ENCODE measurements at places on chromosomes 12 and 14.

GRCh38 chr12:73181244-73181643 is 909.1 kb downstream of the TRHDE start:
- H3K4me1 ChIP-seq, result no peaks in the 10 kb centered on the region
- H3K4me3 ChIP-seq, result no peak overlapping the region
- no peak overlapping the region for H3K27ac ChIP-seq
- no peaks in the 10 kb centered on the region for H3K27me3 ChIP-seq
- H3K36me3 ChIP-seq, result no peaks in the 10 kb centered on the region
- DNase-seq, result no peak

DNA sequence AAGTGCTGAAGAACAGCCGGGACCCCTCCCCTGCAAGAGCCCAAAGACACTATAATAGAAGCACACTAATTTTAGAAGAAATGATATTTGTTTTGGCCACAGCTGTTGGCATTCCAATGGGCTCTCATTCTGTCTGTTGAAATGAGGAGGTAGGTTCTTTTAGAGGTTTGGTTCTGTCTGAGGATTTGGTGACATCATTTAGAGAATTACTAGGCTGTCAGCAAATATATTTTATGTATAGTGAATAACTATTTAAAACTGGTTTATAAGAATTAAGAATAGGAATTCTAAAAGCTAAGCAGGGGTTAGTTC is 200.7 kb upstream of the SLC38A2 start:
- H3K27me3 ChIP-seq, result no peaks in the 10 kb centered on the region
- peaks cover 3% of the 10 kb centered on the region for H3K4me1 ChIP-seq
- no peak overlapping the region for H3K27ac ChIP-seq
- DNase-seq, result no peak
- no peak overlapping the region for H3K4me3 ChIP-seq
- peaks cover 4% of the 10 kb centered on the region for H3K36me3 ChIP-seq

DNA sequence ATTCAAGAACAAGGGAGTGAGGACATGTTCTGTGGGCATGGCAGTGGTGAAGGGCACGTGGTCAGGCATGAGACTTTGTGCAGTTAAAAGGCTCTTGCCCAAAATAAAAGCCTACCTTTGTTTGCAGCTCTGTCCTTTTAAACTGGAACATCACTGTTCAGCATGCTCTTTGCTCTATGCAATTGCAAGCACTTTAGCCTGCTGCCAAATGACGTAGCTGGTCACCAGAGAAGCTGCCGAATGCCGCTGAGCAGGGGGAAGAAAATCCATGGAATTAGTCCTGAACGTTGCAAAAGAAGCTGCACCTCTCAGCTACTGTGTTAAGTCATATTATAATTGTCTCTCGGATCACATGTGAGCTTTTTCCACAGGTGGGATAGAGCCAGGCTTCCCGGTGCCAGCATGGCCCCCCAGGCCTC is 176.3 kb upstream of the DIO2 start:
- no peaks in the 10 kb centered on the region for H3K27me3 ChIP-seq
- no peak overlapping the region for H3K27ac ChIP-seq
- no peak for DNase-seq
- no peaks in the 10 kb centered on the region for H3K4me1 ChIP-seq
- no peaks in the 10 kb centered on the region for H3K36me3 ChIP-seq

DNA sequence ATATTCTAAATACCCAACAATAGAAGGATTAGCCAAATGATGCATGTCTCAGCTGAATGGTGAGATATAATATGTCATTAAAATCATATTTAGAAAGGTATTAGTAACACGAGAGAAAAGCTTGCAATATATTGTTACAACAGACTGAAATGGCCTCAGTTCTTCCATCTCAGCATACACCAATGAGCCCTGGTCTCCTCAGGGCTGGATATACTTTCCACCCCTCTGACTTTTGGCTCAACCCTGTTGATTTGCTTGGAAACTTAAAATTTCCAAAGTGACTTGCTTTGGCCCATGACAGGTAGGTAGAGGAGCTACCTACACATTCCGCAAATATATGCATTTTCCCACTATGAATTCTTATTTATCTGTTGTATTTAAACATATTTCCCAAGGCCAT is 908.1 kb upstream of the TMEM132C start:
- no peak overlapping the region for H3K27ac ChIP-seq
- no peaks in the 10 kb centered on the region for H3K36me3 ChIP-seq
- no peaks in the 10 kb centered on the region for H3K27me3 ChIP-seq

DNA sequence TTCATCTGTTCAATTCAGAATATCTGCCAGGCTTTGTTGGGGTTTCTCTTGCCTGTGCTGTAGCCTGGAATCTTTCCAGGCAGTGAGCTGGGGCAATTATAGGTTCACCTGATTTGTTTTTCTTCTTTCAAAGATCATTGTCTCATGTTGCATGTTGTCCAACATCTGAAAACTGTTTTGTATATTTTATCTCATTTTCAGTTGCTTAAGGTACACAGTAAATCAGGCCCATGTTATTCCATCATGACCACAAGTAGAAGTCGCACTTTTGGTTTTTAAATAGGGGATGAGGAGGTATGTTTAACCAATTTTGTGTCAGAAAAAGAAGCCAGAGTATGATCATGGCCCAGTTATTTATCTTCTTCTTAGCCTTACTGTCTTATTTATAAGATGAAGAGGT is 24.9 kb upstream of the FUT8 start:
- DNase-seq, result no peak
- no peak overlapping the region for H3K27ac ChIP-seq
- no peak overlapping the region for H3K4me3 ChIP-seq
- H3K4me1 ChIP-seq, result peaks cover 6% of the 10 kb centered on the region

DNA sequence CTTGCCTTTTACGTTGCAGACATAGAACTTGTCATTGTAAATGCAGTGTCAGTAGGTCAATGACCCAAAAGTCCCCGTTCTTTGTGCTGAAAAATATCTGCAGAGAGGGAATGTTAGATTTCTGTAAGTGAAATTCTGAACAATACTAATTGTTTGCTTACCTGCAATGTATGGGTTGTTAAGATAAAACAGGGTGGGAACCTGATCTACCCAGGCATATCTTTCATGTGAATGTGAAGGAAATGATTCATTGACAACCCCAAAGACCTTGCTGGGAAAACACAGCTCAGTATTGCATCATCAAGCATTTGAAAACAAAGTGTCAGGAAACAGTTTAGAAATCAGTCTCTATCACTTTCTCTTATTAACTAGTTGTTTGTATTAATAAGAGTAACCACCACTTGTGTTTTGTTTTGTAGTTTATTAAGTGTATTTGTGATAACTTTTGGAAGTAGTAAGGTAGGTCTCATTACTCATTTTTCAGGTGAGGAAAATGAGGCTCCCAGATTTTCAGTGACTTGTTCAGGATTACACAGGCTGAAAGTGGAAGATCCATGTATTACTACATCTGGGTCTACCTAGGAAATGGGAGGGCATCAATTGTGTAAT is 57.9 kb upstream of the SLC38A2 start:
- peaks cover 12% of the 10 kb centered on the region for H3K36me3 ChIP-seq
- H3K27ac ChIP-seq, result peak overlapping the region; percentile 89
- no peaks in the 10 kb centered on the region for H3K27me3 ChIP-seq
- no peak for DNase-seq

DNA sequence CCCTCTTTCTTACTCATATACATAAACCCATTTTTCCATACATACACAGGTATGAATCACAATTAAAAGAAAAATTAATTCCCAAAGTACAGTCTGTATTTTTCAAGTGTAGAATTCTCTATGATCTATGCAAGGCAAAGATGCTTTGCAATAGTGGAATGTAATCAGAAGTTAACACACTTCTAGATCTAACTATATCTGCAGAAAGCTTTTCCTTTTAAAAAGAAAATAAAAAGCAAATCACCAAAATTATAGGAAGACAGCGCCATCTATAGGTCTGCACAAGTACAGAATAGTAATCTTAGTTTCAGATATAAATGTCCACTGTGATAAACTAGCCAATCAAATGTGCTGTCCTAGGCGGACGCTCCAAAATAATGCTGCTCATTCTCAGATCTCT is 22.0 kb downstream of the SLC25A21 start:
- H3K36me3 ChIP-seq, result no peaks in the 10 kb centered on the region
- H3K27me3 ChIP-seq, result no peaks in the 10 kb centered on the region
- H3K4me3 ChIP-seq, result no peak overlapping the region

- no peak overlapping the region for H3K4me3 ChIP-seq
- H3K27me3 ChIP-seq, result no peaks in the 10 kb centered on the region
- H3K36me3 ChIP-seq, result peaks cover 32% of the 10 kb centered on the region
- no peak for DNase-seq
These were observed 22.4 kb downstream of the TM7SF3 start for GRCh38 chr12:26991826-26992225.

- no peak for DNase-seq
- H3K36me3 ChIP-seq, result no peaks in the 10 kb centered on the region
- no peaks in the 10 kb centered on the region for H3K4me1 ChIP-seq
- no peaks in the 10 kb centered on the region for H3K27me3 ChIP-seq
These were observed 244.2 kb downstream of the KSR2 start for GRCh38 chr12:117724543-117724942.

GRCh38 chr12:40002178-40003169 is 103.4 kb downstream of the SLC2A13 start:
- no peaks in the 10 kb centered on the region for H3K4me1 ChIP-seq
- DNase-seq, result no peak
- no peaks in the 10 kb centered on the region for H3K27me3 ChIP-seq
- H3K36me3 ChIP-seq, result no peaks in the 10 kb centered on the region
- H3K27ac ChIP-seq, result no peak overlapping the region

- no peak overlapping the region for H3K4me3 ChIP-seq
- DNase-seq, result no peak
- no peaks in the 10 kb centered on the region for H3K27me3 ChIP-seq
- H3K4me1 ChIP-seq, result no peaks in the 10 kb centered on the region
- H3K36me3 ChIP-seq, result peaks cover 27% of the 10 kb centered on the region
These were observed 21.8 kb downstream of the SENP1 start for GRCh38 chr12:48084066-48084465.

- no peaks in the 10 kb centered on the region for H3K4me1 ChIP-seq
- H3K4me3 ChIP-seq, result no peak overlapping the region
- H3K27me3 ChIP-seq, result no peaks in the 10 kb centered on the region
- no peak for DNase-seq
These were observed 354.5 kb upstream of the FOXG1 start for GRCh38 chr14:28412077-28412476.

DNA sequence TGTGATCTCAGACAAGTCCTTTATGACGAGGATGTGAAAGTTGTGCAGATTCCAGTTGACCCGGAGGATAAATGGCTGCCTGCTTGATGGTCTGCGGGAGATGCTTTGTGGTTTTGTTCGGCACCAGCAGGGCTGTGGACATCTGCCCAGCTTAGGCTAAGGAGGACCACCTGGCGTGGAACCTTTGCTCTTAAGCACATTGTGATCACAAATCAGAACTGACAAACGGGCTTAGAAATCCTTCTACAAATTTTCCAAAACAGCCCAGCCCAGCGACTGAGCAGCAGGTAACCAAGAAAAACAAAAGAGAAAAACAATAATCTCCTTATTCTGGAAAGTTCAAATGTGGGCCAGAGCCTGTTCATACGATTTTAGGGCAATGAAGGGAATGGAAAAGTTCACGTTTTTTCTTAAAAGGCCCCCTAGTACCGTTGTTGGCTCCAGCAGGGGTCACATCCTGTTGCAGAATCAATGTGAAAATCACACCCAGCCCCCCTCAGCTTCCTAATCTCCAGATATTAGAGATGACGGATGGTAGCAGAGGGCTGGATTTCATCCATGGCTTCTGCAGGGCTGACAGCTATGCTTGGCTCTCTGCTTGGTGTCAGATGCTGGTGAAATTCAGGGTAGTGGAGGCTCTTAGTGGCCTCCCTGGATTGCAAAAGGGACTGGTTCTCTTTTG is 81.1 kb upstream of the RFLNA start:
- H3K36me3 ChIP-seq, result no peaks in the 10 kb centered on the region
- H3K4me3 ChIP-seq, result no peak overlapping the region
- H3K27me3 ChIP-seq, result no peaks in the 10 kb centered on the region
- no peak for DNase-seq
- H3K4me1 ChIP-seq, result no peaks in the 10 kb centered on the region

GRCh38 chr12:123910761-123911193 is 61.9 kb downstream of the CCDC92 start:
- no peak overlapping the region for H3K4me3 ChIP-seq
- peaks cover 2% of the 10 kb centered on the region for H3K4me1 ChIP-seq
- DNase-seq, result no peak
- peaks cover 4% of the 10 kb centered on the region for H3K27me3 ChIP-seq
- no peaks in the 10 kb centered on the region for H3K36me3 ChIP-seq
- H3K27ac ChIP-seq, result peak overlapping the region; percentile 0

GRCh38 chr12:38392554-38393144 is 76.1 kb downstream of the ALG10B start:
- H3K36me3 ChIP-seq, result no peaks in the 10 kb centered on the region
- no peak overlapping the region for H3K4me3 ChIP-seq
- no peaks in the 10 kb centered on the region for H3K4me1 ChIP-seq
- no peak for DNase-seq

GRCh38 chr12:1911598-1912575 is 6.6 kb downstream of the CACNA2D4 start:
- H3K36me3 ChIP-seq, result peaks cover 8% of the 10 kb centered on the region
- H3K27ac ChIP-seq, result no peak overlapping the region
- H3K4me1 ChIP-seq, result peaks cover 27% of the 10 kb centered on the region
- DNase-seq, result no peak
- no peak overlapping the region for H3K4me3 ChIP-seq

DNA sequence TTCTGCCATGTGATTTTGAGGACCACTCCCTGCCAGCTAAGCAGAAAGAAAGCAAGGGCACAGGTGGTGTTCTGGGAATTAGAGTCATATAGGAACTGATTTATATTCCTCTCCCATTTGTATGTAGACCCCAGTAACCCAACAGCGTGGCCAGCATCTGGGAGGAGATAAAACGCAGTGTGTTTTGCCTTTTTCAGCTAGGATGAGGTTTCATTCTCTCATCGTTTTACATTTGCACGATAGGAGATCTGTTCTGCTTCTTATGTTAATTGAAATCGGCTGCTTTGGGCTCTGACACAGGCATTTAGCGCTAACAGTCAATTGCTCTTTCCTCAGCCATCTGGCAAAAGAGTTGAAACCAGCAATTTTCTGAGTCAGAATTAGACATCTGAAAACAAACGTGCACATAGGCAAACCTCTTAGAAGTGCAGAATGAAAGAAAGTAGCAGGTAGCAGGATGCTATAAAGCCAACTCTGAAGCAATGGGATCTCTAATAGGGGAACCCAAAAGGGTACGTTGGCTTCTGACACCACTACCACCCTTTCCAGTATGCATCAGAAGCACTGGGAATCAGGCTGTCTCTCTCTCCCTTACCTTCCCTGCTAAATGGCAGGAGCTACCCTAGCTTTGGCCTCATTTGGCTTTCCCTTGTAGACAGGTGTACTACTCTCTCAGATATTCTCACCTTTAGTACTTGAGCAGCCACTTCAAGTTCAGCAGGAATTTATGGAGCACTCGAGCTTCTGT is 219.1 kb downstream of the PHLDA1 start:
- H3K4me1 ChIP-seq, result no peaks in the 10 kb centered on the region
- no peak for DNase-seq
- no peak overlapping the region for H3K4me3 ChIP-seq
- H3K27ac ChIP-seq, result no peak overlapping the region

GRCh38 chr12:49937639-49938300 is 12.8 kb upstream of the AQP2 start:
- no peak overlapping the region for H3K27ac ChIP-seq
- H3K4me3 ChIP-seq, result no peak overlapping the region

DNA sequence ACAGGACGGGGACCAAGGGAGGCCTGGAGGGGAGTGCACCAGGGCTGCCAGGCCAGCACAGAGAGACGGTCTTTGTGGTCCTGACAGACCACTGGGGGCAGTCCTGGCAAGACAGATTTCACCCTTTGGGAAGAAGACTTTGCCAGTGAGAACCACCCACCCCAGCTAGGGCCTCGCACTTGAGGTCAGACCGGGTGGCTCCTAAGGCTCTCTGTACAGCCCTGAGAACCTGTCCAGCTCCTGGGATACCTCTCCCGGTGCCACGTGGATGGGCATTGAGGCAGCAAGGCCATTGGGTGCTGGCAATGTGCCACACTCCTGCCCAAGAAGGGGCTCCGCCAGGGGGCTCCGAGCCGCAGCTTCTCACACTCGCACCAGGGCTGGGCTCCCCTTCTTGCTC is 42.4 kb downstream of the DEGS2 start:
- peaks cover 72% of the 10 kb centered on the region for H3K36me3 ChIP-seq
- H3K4me1 ChIP-seq, result peaks cover 19% of the 10 kb centered on the region
- H3K4me3 ChIP-seq, result no peak overlapping the region
- H3K27me3 ChIP-seq, result no peaks in the 10 kb centered on the region

Data from activated naive CD4-positive, alpha-beta T cell treated with anti-CD3 and anti-CD28 coated beads, Interleukin-2, amount 10 ng/mL, durations not matched to agents 7 days and 5 days (primary cell).